ENCODE measurements at places on chromosomes 16 and 17.

GRCh38 chr17:78889531-78889930 lies 13.5 kb downstream of the CEP295NL start:
- DNase-seq = no peak

DNA sequence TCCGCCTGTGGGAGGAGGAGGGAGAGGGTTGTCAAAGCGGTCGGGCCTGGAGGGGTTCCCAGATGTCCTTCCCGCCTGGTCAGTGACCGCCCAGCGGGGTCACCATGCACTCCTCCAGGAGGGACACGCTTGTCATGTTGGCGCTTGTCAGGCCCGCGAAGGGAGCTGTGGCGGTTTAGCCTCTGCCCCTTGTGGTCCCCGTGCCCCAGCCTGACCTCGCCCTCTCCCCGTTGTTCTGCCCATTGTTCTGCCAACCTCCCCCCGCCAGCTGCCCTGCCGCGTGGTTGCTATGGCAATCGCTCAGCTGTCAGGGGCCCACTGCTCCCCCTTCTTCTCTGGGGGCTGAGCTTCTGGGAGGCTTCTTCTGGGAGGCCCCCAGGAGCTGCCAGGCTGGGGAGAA lies 146.4 kb upstream of the CIBAR2 start:
- no peak for DNase-seq

- no peak for DNase-seq
Measured at GRCh38 chr16:56324406-56324805, 100.9 kb downstream of the AMFR start.

GRCh38 chr17:60926466-60927183 lies 249.0 kb downstream of the BCAS3 start:
- no peak for DNase-seq

DNA sequence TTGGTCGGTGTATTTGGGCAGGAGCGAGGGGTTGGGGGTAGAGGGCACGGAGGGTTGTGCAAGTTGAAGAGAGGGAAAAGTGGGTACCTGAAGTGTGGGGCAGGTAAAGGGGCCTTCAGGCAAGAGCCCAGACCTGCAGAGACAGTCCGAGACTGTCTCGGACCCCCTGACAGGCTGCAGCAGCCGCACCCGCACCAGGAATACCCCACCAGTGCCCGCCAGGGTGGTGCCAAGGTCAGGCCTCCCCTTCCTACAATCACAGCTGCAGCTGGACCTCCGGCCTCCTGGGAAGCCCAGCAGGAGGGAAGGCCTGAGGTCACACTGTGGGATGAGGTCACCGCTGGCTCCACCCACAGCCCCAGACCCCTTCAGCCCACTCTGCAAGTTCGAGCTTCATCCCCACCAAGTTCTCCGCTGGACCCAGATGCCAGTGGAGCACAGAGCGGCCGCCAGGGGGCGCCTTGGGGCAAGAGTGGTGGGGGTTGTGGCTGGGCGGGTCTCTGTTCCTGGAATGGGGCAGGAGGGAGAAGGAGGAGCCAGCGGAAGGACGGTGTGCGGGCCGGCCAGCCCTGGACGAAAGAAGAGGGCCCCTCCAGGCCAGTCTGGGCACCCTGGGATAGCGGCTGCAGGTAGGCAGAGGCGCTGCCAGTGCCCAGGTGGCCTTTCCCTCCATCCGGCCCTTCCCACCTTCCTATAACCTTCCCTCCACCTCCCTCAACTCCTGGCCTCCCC lies at the start of gene HSD3B7:
TSS of gene HSD3B7 (plus strand) at position 539 of the 732 bp plus-strand sequence. CDS start 452 bp downstream, outside the sequence.
- peak; percentile 64 for DNase-seq

DNA sequence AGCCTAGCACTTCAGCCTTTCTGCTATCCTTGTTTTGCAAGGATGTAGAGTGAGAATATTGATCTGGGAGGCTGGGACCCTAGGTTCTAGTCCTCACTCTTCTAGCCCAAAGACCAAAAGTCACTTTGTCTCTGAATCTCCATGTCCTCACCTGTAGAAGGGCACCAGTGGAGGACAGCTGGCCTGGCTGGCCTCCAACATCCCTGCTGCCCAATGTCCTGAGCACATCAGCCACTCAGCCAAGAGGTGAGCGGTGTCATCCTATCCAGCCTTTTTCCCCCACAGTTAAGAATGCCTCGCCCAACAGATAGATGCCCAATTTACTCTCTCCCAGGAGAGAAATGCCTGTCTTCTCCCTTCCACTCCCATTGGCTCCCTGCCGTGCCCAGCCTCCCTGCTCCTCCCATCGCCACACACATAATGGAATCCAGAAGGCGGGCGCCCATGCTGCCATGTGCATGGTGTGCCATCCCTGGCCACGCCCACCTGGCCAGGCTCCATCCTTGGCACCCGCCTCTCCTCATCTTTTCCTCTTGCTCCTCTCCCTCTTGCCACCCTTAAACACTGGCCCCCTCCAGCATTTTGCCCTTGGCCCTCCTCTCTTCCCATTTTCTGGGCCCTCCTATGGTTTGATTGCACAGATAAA lies 157.3 kb upstream of the SDK2 start:
- no peak for DNase-seq

DNA sequence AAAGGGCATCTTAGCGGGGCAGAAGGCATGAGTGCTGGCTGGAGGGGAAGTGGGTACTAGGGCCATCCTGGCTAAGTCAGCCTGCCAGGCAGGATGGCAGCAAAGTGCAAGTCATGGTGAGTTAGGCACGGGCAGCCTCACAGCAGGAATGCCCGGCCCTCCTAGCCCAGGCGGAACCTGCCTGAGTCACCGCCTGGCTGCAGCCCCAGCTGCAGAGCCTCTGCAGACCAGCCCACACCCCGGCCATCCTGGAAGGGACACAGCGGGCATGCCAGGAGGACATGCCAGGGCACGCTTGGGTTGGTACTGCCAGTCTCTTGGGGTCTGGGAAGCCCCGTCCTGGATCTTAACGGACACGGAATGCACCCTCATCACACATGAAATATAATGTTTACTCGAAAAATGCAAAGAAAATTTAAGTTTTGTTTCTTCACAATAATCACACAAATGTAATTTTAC lies 5.0 kb upstream of the ALDH3A1 start:
- DNase-seq = peak; percentile 69

GRCh38 chr17:49955157-49955556 lies 13.8 kb upstream of the DLX4 start:
- DNase-seq = no peak

DNA sequence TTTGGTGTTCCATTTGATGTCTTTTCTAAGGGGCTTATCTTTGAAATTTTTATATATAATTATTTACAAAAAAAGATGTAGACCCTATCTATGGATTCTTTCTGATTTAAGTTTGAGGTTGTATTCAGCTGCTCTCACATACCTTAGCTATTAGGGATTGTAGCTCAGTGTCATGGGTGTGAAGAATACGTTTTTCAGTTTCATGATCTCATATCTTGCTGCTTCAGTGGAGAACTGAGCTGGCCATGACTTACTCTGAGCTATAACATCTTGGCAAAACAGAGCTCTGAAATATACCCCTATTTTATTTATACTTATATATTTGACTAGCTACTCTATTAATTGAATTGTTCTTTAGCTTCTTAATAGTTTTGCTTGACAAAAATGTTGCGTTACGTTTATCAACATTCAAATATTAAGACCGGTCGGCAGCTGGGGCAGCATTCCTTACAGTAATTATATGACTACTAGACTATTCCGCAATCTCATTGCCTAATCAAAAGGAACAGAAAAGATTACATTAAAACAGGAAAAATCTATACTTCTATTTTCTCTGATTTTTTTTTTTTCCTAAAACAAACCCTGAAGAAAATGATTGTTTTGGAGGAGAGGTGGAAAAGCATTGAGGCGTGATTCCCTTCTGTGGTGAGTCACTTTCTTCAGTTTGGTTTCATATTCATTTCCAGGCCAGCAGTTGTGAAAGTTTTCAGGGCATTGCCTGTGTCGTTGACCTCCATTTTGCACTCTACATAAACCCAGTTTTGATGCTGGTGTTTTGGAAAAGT lies 24.1 kb upstream of the KRT24 start:
- DNase-seq = no peak

Data from occipital lobe (tissue), 3 donors.